Left renal cortex interstitium (tissue), 4 donors: ENCODE measurements at places on chromosomes 11 and 22.

GRCh38 chr22:29393019-29393608 is 4.7 kb upstream of the AP1B1 start:
- no peak for DNase-seq

- no peak for DNase-seq
Observed at GRCh38 chr22:50473855-50474671, 772 bp downstream of the SBF1 start.

- DNase-seq = no peak
Observed at GRCh38 chr11:134207538-134208239, 16.1 kb downstream of the NCAPD3 start.

DNA sequence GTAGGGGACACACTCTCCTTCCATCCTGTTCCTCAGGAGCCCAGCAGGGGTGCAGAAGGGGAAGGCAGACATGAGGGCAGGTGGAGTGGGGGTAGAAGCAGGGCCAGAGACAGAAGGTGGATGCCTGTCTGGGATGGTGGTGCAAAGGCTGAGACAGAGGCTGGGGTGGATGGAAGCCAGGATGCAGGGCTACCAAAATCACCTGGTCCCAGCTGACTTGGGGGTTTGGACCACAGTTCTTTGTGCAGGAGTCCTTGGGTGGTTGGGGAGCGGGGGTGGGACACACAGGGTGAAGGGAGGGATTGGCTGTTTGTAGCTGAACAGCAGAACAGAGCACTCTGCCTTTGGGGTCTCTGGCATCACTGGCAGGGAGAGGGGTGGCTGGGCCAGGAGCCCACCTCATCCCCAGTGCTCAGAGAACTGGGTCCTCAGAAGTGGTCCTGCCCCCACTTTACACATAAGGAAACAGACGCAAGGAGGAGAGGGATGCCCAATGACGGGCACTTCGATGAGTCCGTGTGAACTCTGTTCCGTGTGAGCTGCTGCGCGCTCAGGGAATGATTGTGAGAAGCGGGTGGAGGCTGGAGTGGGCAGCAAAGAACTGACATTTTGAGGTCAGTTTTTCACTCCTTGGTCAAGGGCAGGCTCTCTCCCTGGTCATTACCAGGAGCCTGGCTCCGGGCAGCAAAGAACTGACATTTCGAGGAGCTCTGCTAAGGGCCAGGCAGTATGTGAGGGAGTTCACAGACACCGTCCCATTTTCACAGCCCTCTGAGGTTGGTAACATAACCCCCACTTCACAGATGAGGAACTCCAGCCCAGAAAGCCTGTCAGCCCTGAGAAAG is 1.9 kb downstream of the TAGLN start:
- no peak for DNase-seq

DNA sequence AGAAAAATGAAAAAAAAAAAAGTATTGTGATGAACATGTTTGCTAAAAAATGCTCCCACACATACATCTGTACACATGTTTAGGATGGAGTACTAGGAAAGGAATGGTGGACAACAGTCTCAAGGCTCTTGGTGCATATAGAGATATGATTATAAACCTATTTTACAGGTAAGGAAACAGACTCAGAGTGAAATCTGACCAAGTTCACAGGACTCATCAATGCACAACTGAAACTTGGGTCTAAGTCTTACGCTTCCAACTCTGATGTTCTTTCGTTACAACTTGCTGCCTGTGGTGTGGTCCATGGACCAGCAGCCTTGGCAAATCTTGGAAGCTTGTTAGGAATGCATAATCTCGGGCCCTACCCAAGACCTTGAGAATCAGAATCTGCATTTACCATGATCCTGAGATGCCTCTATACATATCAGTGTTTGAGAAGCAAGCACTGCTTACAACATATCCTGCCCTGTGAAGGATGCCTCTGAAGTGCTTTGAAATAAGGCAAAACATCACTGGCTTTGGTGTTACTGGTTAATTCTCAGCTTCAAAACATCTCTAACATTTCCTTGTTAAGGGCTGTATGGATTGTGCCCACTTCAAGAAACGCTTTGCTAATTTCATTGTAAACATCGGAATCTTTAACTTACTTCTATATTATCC is 39.9 kb upstream of the NUP160 start:
- no peak for DNase-seq

DNA sequence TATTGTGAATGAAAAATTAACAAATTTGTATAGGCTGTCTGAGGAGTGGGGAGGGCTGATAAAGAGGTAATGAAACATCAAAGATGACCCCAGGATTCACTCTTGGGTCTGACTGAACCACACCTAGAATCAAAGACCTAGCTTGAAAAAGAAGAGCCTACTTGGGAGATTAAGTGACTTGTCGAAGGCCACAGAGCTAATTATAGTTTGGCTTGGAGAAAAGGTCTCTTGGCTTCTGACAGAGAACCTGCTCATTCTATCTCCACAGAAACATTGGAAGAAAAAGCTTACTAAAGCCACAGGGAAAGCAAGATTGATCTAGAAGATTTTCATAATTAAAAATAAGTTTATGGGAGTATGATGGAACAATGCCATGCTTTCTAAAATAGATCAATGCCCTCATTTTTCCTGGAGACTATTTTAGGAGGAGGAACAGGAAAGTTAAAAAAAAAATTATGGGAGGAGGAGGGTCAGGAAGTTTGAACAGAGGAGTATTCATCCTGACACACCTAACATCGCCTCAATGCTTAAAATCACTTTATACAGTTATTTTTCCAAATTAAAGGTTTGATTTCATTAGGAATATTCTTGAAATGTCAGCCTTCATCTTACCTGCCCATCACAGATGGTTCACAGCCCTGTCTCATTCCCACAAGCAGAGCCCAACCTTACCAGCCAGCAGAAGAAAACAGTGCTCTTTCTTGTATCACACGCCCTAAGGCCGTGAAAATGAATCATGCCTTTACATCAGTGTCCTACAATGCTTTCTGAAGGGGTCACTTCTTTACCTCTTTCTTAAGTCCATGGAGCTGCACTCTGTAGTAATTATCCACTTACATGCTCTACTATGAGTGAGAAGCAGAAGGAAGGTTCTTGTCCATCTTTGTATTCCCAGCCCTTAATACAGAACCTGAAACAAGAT is 231.1 kb upstream of the MPPED2 start:
- DNase-seq = no peak

GRCh38 chr22:42468841-42469240 is 36.6 kb upstream of the NFAM1 start:
- DNase-seq = no peak
